HCT116 (cell line): ENCODE measurements at places on chromosomes 2 and 18. TPM values are rescaled to one million over a fixed set of nuclear protein-coding genes. Genes with fewer than 3 reads are reported as not detected.
A peak's percentile ranks its signal among the peaks of the same experiment; 100 is the strongest.

- no peak overlapping the region for H3K27ac ChIP-seq
- no peaks in the 10 kb centered on the region for H3K36me3 ChIP-seq
- no peak for DNase-seq
Observed at GRCh38 chr2:191226196-191226595, 19.0 kb upstream of the MYO1B start.

DNA sequence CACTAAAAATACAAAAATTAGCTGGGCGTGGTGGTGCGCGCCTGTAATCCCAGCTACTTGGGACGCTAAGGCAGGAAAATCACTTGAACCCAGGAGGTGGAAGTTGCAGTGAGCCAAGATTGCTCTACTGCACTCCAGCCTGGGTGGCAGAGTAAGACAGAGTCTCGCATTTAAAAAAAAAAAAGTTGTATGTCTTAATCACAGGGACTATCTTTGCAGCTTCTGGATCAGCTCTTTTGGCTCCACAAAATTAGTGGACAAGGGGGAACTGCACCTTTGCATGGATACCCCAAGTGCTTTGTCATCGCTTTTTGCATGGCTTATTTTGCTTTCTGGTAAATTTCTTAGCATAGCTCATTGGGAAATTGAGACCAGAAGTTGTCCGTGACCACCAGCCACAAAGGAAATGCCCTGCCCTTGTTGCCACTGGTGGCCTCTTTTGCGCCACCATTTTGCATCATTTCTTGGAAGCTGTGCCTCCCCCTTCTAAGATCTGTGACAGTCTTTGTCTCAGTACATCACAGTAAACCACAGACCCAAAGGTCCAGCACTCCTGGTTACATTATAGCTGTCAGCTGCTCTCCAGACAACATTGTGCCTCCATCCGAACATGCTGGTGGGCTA is 43.9 kb upstream of the PCBP1 start:
- H3K27ac ChIP-seq, result no peak overlapping the region
- no peak overlapping the region for H3K4me3 ChIP-seq
- DNase-seq, result no peak
- H3K4me1 ChIP-seq, result no peaks in the 10 kb centered on the region
- no peaks in the 10 kb centered on the region for H3K36me3 ChIP-seq
- H3K27me3 ChIP-seq, result no peaks in the 10 kb centered on the region

The LCT gene
- total RNA-seq, result 0.12 TPM

The SP110 gene
- total RNA-seq, result 8.5 TPM

The FIGN gene
- total RNA-seq, result not detected

The CHST9 gene
- total RNA-seq, result not detected

- no peaks in the 10 kb centered on the region for H3K27me3 ChIP-seq
- H3K4me1 ChIP-seq, result peaks cover 5% of the 10 kb centered on the region; the same call in 1 of the 2 replicates
- no peak for DNase-seq
- H3K27ac ChIP-seq, result no peak overlapping the region
- H3K4me3 ChIP-seq, result 0 out of 2 replicates have a peak overlapping the region, but pooled peaks have one; percentile 2
- H3K36me3 ChIP-seq, result no peaks in the 10 kb centered on the region
Observed at GRCh38 chr2:233801357-233802131, 23.4 kb downstream of the MROH2A start.

The SERPINB3 gene
- total RNA-seq, result not detected

DNA sequence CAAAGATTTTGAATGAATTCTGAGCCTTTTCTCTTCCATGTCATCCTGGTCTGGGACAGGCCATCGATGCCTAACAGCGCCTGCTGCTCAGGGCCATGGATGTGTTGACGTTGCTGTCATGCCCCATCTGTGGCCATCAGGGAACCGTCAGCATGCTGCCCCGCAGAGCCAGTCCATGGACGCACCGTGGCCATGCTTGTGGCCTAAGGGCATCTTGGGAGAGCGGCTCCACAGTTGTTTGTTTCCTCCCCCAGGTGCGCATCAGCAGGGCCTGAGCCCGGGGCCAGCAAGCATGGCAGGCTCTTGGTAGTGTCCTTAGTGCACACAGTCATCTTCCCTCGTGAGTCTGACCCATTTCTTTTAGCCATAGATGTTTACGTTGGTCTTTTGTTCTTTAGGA is 142.7 kb downstream of the VAPA start:
- DNase-seq, result no peak
- no peaks in the 10 kb centered on the region for H3K36me3 ChIP-seq
- H3K27ac ChIP-seq, result no peak overlapping the region
- H3K4me1 ChIP-seq, result peaks cover 4% of the 10 kb centered on the region; the same call in 1 of the 2 replicates

DNA sequence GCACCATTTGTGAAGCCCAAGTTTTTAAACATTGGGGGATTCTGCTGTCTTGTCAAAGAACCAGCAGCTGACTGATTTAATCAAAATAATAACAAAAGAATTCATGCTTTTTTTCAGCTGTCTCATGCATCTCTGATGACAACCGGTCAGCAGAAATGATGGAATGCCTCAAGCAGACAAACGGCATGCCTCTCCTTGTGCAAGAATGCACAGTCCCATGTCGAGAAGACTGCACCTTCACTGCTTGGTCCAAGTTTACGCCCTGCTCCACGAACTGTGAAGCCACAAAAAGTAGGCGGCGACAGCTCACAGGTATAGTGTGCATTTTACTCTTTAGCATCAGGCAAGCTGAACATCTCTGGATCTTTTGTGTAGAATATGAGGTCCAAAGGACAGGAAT is 558.8 kb upstream of the HNMT start:
- no peaks in the 10 kb centered on the region for H3K4me1 ChIP-seq
- no peak overlapping the region for H3K27ac ChIP-seq
- no peak for DNase-seq
- no peak overlapping the region for H3K4me3 ChIP-seq
- H3K36me3 ChIP-seq, result no peaks in the 10 kb centered on the region

The ASB18 gene
- total RNA-seq, result not detected

The RAPH1 gene
- 22.3 TPM for total RNA-seq

The MTA3 gene
- 46.3 TPM for total RNA-seq

DNA sequence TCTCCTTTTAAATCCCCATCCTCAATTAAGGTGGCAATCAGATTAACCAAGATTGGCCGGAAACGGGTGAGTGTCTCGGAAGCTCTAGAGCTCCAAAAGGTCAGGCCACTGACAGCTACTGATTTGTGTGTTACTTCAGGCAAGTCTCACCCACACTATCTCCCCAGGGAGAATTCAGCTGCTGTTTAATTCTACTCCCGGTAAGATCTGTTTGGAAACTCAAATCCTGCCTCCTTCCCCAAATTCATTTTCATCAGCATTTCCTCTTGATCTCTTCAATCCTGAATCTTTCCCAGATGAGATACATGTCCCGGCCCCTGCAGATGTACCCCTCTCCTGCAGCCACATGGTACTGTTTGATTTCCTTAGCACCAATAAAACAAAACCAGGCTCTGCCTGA is 34.9 kb downstream of the EFR3B start:
- no peaks in the 10 kb centered on the region for H3K36me3 ChIP-seq
- H3K27ac ChIP-seq, result no peak overlapping the region
- no peak for DNase-seq
- H3K4me3 ChIP-seq, result no peak overlapping the region

The PARD6G gene
- total RNA-seq, result 12.8 TPM

The CRYGD gene
- not detected for total RNA-seq

DNA sequence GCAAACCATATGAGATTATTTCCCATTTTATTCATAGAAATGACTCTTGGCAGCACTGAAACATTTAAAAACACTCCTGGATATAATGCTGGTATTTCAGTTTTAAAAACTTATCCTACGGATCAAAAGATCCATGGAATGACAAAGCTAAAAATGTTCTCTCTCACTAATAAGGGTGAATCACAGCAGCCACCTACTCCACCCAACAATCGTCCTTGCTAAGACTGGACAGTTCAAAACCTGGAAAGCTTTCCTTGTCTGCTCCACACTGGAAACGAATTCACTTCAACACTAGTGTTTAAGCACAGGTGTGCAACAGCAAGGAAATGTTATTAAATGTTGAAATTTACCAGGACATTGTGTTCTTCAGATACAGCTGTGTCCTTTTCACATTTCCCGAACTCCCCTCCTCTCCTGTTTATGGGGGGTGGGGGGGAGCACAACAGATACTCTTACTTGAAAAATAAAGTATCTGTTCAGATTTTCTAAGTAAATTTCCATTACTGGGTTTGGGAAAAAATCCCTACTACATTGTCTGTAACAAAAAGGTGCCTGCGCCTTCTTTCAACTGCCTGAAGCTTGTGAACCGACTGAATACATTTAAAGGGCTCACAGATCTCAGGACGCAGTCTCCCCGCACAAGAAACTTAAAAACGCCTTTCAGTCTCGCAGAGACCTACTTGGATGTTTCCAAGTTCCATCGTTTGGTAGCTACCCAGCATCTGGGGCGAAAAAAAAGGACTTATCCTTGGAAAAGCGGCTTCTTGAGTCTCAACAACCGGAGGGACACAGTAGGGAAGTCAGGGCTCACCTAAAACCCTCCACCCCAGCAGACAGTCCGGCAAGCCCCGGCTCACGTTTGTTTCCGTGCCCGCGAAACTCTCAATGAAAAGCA is 1.3 kb downstream of the YWHAQ start:
- no peak for DNase-seq
- peaks cover 6% of the 10 kb centered on the region for H3K36me3 ChIP-seq
- peak overlapping the region; percentile 75 for H3K27ac ChIP-seq
- peak overlapping the region; percentile 95 for H3K4me3 ChIP-seq
- no peaks in the 10 kb centered on the region for H3K27me3 ChIP-seq

The FAM110C gene
- total RNA-seq, result 20.3 TPM

DNA sequence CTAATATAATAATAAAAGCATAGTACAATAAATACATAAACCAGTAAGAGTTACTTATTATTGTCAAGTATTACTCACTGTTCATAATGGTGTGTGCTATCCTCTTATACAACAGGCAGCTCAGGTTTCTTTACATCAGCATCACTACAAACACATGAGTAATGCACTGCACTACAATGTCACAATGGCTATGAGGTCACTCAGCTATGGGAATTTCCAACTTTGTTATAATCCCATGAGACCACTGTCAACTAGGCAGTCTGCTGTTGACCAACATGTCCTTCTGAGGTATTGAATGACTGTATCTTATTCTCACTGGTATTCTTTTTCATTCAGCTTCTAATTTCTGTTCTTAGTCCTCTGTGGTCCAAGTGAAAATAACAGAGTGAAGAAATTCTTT is 250.4 kb upstream of the DSEL start:
- H3K4me3 ChIP-seq, result no peak overlapping the region
- no peak for DNase-seq
- H3K27me3 ChIP-seq, result no peaks in the 10 kb centered on the region
- H3K36me3 ChIP-seq, result no peaks in the 10 kb centered on the region
- H3K27ac ChIP-seq, result no peak overlapping the region
- H3K4me1 ChIP-seq, result no peaks in the 10 kb centered on the region

DNA sequence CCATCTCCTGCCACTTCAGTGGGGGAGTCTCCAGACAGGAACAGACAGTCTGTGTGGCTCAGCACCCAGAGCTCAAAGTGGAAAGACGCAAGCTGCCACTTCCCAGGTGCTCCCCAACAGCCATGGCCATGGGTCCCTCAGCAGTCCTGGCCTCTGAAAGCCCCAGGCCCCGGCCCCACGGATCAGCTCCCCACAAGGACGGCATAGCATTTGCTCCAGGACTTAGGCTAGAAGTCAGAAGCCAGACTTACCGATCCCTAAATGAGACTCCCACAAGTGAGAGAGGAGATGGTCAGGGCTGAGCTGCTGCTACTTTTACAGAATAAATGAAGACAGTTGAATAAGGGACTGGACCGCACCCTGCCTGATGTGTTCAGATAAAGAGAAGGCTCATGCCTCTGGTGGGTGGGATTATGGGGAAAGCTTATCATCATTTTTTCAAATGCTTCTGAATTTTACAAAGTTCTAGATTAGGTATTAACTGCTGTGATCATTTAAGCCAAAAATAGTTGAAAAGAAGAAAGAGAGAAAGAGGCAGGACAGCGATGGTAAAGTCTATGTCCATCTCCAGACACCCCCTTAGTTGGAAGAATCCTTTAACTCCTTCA is 50.5 kb downstream of the ADD2 start:
- no peaks in the 10 kb centered on the region for H3K4me1 ChIP-seq
- H3K4me3 ChIP-seq, result no peak overlapping the region
- no peak for DNase-seq
- no peak overlapping the region for H3K27ac ChIP-seq

DNA sequence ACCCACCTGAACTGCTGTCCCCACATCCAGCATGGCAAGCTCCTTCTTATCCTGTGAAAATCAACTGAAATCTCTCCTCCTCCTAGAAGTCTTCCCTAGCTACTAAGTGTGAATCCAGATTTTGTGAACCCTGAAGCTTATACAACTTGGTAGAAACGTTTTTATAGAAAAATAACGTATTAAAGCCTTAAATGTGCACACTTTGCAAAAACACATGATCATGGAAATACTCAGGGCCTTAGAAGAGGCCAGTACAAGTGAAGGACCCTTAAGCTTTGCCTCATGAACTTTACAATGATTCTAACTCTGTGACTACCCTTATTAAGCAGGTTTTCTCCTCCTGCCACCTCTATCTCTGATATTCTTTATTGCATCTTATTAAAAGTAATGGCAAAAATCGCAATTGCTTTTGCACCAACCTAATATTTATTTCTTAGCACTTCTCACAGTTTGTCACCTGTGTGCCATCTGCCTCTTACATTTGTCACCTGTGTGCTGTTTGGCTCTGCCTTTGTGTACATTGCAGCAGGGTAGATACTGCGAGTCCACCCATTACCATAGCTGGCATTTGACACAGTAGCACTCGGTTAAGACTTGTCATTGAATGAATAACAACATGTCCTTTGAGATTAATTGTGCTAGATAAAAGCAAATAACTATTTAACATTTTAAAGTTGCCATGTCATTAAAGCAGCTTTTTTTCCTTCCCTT is 42.2 kb downstream of the FRZB start:
- no peaks in the 10 kb centered on the region for H3K36me3 ChIP-seq
- no peaks in the 10 kb centered on the region for H3K4me1 ChIP-seq
- no peak overlapping the region for H3K4me3 ChIP-seq
- no peaks in the 10 kb centered on the region for H3K27me3 ChIP-seq

The GMPPA gene
- 71.8 TPM for total RNA-seq

DNA sequence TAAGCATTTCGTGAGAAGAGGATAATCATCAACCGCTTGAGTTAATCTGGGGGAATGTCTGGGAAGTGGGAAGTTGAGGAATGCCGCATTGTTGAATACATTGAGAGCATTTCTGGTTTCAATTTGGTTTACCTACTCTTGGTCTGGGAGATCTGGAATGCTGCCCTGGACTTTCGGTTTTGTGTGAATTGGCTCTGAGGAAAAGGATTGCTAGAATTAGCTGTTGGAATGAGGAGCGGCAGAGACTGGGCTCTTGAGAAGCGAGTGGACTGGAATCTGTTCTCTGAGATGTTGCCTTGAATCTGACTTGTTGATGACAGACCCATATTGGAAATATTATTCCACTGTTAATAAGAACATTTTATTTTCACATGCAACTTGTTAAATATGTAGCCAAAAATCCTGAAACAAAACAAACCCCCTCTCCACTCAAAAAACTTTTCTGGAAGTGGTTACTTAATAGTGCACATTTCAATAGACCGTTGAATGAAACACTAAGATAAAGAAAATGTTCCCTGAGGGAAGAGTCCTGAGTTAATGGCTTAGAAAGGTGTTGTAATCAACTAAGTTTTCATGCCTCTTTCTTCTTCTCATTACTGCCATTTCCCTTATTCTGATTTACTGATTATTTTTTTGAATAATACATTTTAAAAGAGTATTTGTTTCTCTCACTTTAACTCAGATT is 50.8 kb downstream of the PTPRM start:
- DNase-seq, result no peak
- H3K4me1 ChIP-seq, result no peaks in the 10 kb centered on the region
- H3K27ac ChIP-seq, result no peak overlapping the region
- peaks cover 4% of the 10 kb centered on the region; the same call in 1 of the 2 replicates for H3K27me3 ChIP-seq
- H3K36me3 ChIP-seq, result no peaks in the 10 kb centered on the region
